H1 (cell line): ENCODE measurements at places on chromosomes 1 and 21.

DNA sequence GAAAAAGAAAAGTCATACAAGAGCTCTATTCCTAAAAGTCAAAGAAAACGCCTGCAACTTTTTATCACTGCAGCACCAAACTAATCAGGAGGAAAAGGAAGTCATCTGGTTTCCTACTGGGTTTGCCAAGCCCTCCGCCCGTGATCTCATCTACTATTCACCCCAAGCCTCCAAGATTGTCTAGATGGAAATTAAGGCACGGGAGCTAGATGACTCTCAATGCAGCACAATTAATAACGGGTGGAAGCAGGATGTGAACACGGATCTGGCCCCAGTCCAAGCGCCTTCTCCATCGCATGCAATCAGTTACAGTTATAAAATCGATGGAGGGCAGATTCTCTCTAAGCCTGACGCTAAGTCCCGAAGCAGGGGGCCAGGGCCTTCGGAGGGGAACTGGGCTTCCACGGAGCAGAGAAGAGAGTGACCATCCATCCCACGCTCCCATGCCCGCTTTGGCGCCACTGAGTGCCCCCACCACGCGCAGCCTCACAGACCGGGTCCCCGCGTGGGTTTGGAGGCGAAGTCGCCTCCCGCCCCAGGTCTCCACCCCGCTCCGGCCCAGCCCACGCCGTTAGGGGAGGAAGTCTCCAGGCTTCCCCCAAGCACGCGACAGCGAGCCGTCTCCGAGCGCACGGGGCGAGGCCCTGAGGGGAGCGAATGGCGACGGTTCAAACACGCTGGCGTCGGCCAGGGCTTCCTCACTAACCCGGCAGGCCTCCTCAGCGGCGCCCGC is 1.8 kb downstream of the HSF2BP start:
- DNase-seq, result no peak
- H3K27ac ChIP-seq, result no peak overlapping the region
- H3K27me3 ChIP-seq, result peaks cover 5% of the 10 kb centered on the region; the same call in 1 of the 2 replicates
- H3K4me1 ChIP-seq, result no peaks in the 10 kb centered on the region
- H3K36me3 ChIP-seq, result peaks cover 10% of the 10 kb centered on the region
- no peak overlapping the region for H3K4me3 ChIP-seq

DNA sequence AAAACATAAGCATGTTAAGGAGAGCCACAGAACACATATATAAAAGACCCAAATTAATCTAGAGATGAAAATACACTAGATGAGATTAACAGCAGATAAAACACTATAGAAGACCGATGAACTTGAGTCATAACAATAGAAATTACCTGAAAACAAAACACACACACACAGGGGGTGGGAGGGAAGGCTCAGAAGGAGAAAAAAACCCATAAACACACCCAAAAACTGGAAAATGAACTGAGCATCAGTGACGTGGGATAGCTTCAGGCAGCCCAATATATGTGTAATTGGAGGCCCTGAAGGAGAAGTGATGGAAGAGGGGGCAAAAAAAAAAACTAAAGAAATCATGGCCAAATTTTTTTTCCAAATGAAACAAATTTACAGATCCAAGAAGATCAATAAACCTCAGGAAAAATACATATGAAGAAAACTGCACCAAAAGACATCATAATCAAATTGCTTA is 11.4 kb downstream of the ALDH9A1 start:
- H3K4me1 ChIP-seq, result no peaks in the 10 kb centered on the region
- H3K4me3 ChIP-seq, result no peak overlapping the region
- H3K27ac ChIP-seq, result no peak overlapping the region

DNA sequence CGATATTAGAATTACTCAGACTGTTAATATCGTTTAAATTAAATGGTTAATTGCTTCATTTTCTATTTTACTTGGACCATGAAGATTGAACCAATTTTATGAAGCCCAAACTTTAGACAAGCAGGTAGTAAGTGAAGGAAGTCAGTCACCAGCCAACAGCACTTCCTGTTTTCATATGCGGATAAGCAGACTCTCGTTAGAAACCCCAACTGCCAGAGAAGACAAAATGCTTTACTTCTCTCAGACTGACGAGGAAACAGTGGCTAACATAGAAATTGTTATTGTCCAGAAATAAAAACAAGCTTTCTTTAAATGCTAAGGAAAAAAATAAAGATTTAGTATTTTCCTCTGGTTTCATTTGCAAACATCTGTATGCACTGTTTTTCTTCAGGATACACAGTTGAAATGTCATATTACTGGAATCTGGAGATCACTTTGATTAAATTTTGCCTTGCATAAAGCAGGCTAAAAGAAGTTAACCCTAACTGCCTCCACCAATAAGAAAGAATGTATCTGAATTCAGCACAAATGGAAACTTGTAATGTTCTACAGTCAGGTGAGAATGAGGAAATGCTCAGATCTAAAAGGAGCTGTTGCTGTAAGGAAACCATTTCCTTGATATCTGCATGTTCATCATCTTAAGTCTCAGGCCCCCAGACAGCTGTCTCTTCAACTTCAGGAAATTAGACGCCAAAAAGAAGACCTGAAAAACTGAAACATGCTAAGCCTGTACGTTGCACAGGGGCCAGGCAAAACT is 129.8 kb upstream of the SAMSN1 start:
- no peaks in the 10 kb centered on the region for H3K4me1 ChIP-seq
- no peaks in the 10 kb centered on the region for H3K36me3 ChIP-seq
- no peaks in the 10 kb centered on the region for H3K27me3 ChIP-seq
- DNase-seq, result no peak
- H3K4me3 ChIP-seq, result no peak overlapping the region
- H3K27ac ChIP-seq, result no peak overlapping the region

- no peak overlapping the region for H3K4me3 ChIP-seq
- no peaks in the 10 kb centered on the region for H3K27me3 ChIP-seq
- H3K4me1 ChIP-seq, result peaks cover 9% of the 10 kb centered on the region
- no peaks in the 10 kb centered on the region for H3K36me3 ChIP-seq
Measured at GRCh38 chr1:38464071-38464661, 395.4 kb downstream of the RRAGC start.

DNA sequence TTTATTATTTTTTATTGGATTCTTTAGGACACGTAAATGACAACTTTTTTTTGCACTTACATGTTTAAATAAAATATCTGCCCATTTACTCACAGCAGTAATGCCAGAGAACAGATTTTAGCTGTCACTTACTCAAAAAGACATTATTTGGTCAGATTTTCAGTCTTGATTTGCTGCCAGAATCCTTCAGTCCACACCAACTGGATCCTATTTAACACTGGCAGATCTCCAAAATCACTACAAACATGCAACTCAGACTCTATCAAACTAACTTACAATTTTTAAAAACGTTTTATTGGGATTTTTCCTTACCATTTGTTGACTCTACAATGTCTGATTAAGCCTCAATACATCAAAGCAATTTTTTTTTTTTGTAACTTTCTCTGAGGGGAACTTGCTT is 11.1 kb downstream of the ATP6V1G3 start:
- no peaks in the 10 kb centered on the region for H3K36me3 ChIP-seq
- no peak overlapping the region for H3K27ac ChIP-seq
- H3K27me3 ChIP-seq, result no peaks in the 10 kb centered on the region
- no peaks in the 10 kb centered on the region for H3K4me1 ChIP-seq

- no peaks in the 10 kb centered on the region for H3K36me3 ChIP-seq
- DNase-seq, result no peak
- no peaks in the 10 kb centered on the region for H3K27me3 ChIP-seq
- H3K27ac ChIP-seq, result no peak overlapping the region
- peaks cover 2% of the 10 kb centered on the region for H3K4me1 ChIP-seq
Measured at GRCh38 chr21:39444421-39445180, 977 bp downstream of the LCA5L start.

- H3K27me3 ChIP-seq, result no peaks in the 10 kb centered on the region
- peak overlapping the region; percentile 11; the same call in 1 of the 2 replicates for H3K4me3 ChIP-seq
- peak; percentile 84 for DNase-seq
Measured at GRCh38 chr1:147504801-147505311, 36.4 kb upstream of the BCL9 start.

- peaks cover 3% of the 10 kb centered on the region for H3K27me3 ChIP-seq
- H3K4me1 ChIP-seq, result peaks cover 13% of the 10 kb centered on the region
- peak; percentile 77 for DNase-seq
- H3K4me3 ChIP-seq, result peak overlapping the region; percentile 80
- peak overlapping the region; percentile 42; the same call in 1 of the 2 replicates for H3K27ac ChIP-seq
Measured at GRCh38 chr1:3746389-3746829, 5.8 kb upstream of the CCDC27 start.
